ENCODE measurements at places on chromosomes 6 and 20.
A peak's percentile ranks its signal among the peaks of the same experiment; 100 is the strongest.

DNA sequence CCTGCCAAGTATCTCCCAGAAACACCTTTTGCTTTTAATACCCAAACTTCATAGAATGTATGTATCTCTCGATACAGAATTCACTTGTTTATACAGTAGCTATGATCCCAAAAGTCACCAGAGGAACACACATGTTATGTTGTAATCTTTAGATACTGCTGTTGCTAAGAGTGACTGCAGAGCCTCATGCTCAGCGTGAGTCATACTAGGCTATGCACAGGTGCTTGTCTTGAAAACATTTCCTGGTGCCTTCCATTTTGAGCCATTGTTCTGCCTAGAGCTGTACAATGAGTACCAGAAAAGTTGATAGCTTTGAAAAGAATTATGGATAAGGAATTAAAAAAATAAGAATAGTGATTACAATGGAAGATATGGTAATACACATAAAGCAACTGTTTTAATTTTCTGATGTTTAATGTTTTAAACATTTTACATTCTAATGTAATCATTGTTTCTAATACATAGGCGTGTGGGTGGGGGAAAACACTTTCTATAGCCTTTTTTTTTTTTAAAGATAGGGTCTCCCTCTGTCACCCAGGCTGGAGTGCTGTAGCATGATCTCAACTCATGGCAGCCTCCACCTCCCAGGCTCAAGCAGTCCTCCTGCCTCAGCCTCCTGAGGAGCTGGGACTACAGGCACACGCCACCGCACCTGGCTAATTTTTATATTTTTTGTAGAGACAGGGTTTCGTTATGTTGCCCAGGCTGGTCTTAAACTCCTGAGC is 79.4 kb downstream of the CD24 start:
- DNase-seq, result no peak

GRCh38 chr20:5430670-5431069 is 113.9 kb upstream of the PROKR2 start:
- DNase-seq, result no peak

- no peak for DNase-seq
Observed at GRCh38 chr6:17863901-17864754, 123.3 kb downstream of the KIF13A start.

- peak; percentile 2 for DNase-seq
Observed at GRCh38 chr6:38057994-38058393, 238.5 kb downstream of the ZFAND3 start.

- DNase-seq, result no peak
Observed at GRCh38 chr20:53923566-53924369, 146.6 kb downstream of the BCAS1 start.

DNA sequence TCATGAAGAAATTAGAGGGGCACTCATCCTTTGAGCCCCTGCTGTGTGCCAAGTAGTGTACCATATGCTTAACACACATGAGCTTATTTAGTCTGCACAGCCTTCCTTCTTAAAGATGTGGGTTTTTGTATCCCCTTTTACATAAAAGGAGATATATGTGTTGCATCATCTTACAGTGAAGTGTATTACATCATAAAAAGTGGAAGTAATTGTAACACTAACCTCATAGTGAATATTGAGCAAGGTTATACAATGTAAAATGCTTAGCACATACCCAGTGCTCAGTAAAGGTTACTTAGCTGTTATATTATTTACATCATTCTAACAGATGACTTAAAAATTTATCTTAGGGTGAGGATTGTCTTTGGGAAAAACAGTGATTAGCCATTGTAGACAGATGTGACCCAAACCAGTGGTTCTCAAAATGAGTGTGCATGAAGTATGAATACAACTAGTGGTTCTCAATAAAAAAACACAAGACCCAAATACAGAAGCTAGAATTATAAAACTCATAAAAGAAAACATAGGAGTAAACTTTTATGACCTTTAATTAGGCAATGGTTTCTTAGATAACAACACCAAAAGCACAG is 3.8 kb upstream of the PIGU start:
- DNase-seq, result no peak

- no peak for DNase-seq
Observed at GRCh38 chr20:1298888-1299511, 29.9 kb downstream of the SDCBP2 start.

- no peak for DNase-seq
Observed at GRCh38 chr20:1294497-1294896, 28.4 kb downstream of the SNPH start.

DNA sequence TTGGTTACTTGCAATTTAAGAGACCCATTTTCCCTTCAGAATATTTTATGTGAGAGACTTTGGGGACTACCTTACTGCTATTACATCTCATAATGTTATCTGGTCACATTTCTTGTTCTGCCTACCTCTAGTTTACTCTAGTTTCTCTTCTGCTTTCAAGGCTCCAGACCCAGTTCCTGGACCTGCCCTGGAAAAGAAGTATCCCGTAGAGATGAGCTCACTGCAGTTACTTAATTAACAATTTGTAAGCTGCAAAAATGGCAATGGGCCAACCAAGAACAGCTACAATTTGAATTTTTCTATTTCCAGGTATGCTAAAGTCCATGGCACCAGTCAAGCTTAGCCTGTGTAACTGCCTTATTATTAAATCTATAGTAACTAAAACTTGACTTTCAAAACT is 25.0 kb downstream of the TAB2 start:
- DNase-seq, result no peak

DNA sequence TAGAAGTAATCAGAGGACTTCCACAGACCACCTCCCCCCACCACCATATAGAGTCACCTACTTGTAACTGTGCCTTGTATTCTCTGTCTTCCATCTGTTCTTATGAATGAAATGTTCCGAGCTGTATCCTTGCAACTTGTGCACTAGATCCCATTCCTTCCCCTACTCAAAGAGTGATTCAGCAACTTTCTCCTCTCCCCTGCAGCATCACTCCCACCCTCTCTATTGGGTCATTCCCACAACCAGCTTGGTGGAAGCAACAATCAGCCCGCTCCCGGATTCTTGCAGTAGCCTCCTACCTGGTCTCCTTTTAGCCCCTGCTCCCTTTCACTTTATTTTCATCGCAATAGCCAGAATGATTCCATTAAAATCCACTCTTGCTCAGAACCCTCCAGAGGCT is 34.9 kb upstream of the REV3L start:
- DNase-seq, result no peak

- DNase-seq, result no peak
Observed at GRCh38 chr6:121437851-121438651, 2.6 kb downstream of the GJA1 start.

GRCh38 chr6:146813554-146813953 is 214.8 kb downstream of the ADGB start:
- no peak for DNase-seq

DNA sequence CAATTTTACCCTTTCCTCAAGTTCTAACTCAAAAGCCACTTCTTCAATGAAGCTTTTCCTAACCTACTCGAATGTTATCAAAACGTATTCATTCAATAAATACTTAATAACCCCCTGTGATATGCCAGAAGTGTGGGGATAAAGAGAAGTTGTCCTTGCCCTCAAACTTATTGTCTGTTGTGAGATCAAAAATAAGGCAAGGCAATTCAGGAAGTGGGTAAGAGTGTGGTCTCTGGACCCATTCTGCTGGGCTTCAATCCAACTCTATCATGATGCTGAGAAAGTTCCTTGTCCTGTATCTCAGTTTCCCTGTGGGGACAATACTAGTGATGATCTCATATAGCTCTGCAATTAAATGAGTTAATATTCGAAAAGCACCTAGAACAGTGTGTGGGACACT is 92.8 kb downstream of the PRDM1 start:
- DNase-seq, result no peak

DNA sequence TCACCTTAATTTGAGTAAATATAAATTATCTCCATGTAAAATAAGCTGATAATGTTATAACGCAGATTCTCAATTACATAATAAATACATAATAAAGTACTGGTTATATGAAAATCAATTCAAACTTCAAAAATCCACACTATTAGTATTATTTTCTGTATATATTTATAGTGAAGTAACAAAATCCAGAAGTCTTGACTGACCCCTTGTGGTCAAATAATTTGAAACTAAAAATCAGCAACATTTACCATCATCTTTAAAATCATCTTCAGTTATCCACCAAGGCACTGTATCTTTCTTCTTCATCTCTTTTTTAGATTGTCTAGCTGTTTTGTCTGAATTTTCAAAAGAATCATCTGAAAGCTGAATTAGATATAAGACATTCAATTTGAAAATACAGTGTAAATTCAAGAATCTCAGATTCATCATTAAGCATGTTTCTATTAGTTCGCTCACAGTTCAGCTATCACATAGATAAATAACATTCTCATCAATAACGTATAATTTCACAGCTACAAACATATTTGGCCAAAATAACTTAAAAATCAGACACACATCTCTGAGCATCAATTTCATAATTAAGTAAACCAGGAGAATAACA is 6.5 kb downstream of the CEP162 start:
- no peak for DNase-seq

- no peak for DNase-seq
Observed at GRCh38 chr6:12656906-12657305, 59.7 kb upstream of the PHACTR1 start.
